Effector memory CD4-positive, alpha-beta T cell (primary cell): ENCODE measurements at places on chromosomes 4 and X.
A peak's percentile ranks its signal among the peaks of the same experiment; 100 is the strongest.

GRCh38 chr4:184347251-184348239 is 126.8 kb downstream of the IRF2 start:
- no peak for DNase-seq

- no peak for DNase-seq
These were observed 62.6 kb upstream of the CLNK start for GRCh38 chr4:10747186-10747585.

DNA sequence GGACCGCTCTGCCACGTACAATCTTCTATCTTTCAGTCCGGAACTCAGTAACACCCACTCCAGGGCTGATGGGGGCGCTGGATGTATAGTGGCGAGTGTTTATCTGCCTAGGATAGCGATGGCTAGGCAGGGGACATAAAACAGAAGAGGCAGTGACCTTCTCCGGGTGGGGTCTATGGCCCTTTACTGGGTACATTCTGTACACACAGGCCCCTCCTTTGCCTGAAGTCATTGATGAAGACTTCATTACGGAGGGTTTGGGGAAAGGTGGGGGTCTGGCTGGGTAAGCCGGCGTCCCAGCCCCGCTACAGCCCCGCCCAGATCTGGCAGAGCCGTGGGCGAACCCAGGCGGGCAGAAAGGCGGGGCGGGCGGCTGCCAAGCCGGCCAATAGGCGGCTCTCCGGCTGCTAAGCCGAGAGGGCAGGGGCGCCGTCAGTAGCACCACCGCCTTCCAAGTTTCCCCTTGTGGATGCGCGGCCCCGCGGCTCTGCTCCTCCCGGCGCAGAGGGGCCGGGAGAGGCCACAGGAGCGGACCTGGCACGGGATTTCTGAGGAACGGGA is at the start of gene CHST7:
CHST7 (plus strand) TSS at position 435 of the 561 bp plus-strand sequence. CDS start 167 bp downstream, outside the sequence.
- DNase-seq: peak; percentile 46

DNA sequence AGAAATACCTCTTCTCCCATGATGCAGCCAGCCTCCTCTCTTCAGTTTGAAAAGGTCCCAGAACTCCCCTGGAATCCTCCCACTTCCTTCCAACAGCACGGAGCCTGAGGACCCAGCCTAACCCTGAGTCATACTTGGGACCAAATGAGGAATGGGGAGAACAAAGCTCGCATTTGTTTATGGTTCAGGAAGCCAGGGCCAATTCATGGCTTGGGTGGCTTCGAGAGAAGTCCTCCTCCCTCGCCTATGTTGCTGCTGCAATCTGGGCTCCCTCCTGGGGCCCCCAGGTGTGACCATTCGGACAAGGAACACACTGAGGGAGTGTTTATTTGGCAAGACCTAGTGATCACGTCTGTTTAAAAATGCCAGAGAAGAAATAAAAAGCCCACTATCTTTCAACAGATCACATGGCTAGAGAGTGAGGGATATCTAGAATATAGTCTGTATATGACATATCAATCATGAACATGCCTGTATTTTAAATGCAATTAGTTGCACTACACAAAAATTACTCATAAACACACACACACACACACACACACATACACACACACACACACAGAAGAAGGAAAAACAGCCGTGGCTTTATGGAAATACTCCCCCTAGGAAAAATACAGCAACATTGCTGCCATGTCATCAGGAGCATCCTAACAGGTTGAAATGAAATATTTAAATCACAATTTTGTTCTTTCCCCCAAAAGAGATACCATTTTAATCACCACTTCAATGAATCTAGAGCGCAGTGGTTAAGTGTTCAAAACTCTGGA is 155.7 kb upstream of the MAP3K15 start:
- no peak for DNase-seq

GRCh38 chr4:110611968-110612447 is 10.9 kb downstream of the PITX2 start:
- DNase-seq: no peak

DNA sequence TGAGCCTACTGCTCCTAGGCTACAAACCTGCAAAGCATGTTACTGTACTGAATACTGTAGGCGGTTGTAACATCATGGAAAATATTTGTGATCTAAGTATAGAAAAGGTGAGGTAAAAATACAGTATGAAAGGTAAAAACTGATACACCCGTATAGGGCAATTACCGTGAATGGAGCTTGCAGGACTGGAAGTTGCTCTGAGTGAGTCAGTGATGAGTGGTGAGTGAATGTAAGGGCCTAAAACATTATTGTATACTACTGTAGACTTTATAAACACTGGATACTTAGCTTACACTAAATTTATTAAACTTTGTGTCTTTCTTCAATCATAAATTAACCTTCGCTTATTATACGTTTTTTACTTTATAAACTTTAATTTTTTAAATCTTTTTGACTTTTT is 3.7 kb downstream of the KIF4A start:
- DNase-seq: no peak

DNA sequence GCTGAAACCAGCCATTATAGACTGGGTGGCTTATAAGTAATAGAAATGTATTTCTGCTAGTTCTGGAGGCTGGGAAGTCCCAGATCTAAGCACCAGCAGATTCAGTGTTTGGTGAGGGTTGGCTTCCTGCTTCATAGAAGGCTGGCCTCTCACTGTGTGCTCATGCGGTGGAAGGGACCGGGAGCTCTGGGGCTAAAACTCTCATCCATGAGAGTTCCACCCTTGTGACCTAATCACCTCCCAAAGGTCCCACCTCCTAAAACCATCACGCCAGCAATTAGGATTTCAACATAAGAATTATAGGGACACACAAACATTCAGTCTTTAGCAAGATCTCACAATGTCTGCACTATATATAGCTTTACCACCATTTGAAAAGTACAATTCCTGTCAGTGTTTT is 215.2 kb downstream of the CBR4 start:
- no peak for DNase-seq

- no peak for DNase-seq
These were observed 27.4 kb upstream of the CAMK2D start for GRCh38 chr4:113788888-113789287.

- no peak for DNase-seq
These were observed 139.7 kb downstream of the INPP4B start for GRCh38 chr4:142706381-142706780.

DNA sequence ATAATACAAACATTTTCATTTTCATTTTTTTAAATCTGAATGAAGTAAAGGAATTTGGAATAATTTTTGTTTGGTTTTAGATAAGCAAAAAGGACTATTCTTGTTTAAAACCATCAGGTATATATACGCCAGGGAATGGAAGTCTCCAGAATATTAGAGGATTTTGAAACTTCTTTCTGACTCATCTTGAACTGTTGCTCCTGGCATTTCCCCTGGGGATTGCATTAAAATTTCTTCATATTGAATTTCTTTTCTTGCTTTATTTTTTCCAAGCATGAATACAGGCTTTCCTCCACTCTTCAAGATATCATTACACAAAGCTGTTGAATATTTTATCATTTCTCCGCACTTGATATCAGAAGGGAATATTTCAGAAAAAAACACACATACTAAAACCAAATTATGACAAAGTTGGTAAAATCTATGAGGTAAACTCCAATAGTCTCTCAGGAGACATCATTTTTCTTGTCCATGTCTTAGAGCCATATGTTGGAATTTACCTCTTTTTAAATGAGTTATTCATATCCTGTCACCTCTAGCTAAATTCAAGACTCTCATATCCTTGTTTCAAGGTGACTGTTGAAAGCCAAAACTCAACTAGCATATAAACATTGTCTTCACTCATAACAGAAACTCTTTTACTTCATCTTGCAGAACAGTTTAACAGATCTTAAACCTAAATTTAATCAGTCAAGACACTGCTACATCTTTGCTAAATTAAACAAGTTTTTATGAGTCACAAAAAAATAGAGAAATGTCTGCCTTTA is 20.7 kb upstream of the CSN1S1 start:
- DNase-seq: no peak

GRCh38 chrX:129736491-129736890 is 2.3 kb upstream of the XPNPEP2 start:
- DNase-seq: no peak

- peak; percentile 62 for DNase-seq
These were observed at the start of gene CCNB3 for GRCh38 chrX:50204364-50204899. TSS of gene CCNB3 (plus strand) at chrX:50204765. CDS start at chrX:50285164, 80,399 bp downstream.

DNA sequence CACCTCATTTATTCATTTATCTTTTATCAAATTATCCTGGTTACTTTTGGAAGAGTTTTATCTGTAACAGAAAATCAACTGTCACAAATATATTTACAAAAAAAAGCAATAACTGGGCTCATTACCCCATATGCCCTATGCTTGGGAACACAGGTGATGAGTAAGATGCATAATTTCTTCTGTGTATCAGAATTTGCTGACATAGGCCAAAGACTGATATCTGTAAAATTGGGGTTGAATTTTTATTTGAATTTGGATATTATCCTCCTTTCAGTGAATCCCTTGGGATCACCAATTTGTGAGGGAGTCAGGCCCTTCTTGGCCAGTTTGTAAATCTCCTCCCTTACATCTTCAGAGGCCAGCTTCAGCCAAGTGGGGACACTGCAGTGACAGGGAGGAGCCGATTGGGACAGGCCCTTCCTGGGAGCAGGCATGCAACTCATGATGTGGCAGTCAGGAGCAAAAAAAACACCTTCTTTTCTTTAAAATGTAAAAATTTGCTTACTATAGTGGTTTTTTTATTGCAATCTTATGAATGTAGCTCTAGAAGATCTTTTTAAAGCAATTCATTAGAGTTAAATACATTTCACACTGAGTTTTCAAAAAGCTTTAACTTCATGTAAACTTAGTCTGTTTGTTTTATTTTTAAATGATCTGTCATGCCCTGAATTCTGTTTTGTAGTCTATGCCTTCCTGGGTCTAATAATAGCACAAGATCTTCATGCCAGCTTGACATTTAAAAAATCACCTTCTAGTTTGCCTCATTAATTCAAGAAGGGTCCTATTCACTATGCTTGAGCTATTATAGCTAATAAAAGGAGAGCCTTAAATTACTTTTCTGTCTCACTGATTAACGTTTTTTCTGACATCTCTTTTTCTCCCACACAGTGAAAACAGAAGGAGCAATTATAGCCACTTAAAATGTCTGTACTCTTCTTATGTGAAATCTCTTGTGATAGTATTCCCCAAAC is 136.6 kb upstream of the SPRY1 start:
- no peak for DNase-seq

GRCh38 chrX:18725310-18725943 is 18.0 kb downstream of the PPEF1 start:
- no peak for DNase-seq

DNA sequence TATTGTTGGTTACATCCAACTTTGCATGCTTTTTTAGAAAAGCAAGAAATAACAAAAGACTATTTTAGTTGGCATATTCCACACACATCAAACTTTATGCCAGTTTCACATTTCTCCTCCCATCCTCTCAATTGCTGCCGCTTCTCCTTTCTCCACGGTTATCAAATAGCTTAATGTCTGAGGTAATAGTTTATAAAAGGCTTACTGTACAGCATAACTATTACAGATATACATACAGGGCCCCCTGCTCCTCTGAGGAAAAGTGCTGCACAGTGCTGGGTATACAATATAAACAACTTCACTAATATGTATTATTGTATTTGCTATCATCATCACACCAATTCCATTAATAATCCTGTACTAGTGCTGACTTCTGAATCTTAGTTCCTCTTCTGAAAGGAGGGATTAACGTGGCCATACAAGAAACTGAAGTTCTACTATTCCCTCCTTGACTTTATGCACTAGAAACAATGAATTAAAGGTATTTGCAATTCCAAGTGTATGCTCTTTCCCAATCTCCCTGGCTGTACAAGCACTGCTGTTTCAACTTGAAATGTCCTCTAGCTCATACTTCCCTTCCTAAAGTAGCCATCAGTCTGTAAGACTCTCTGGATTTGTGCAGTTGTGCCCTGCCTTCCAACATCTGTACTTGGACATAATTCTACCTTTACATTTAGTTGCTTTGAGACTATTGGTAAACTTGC is 2.5 kb downstream of the CCNI start:
- DNase-seq: no peak

GRCh38 chr4:3009422-3009821 is 46.1 kb downstream of the GRK4 start:
- DNase-seq: no peak

- no peak for DNase-seq
These were observed 87.4 kb downstream of the ZXDA start for GRCh38 chrX:57822818-57823217.

DNA sequence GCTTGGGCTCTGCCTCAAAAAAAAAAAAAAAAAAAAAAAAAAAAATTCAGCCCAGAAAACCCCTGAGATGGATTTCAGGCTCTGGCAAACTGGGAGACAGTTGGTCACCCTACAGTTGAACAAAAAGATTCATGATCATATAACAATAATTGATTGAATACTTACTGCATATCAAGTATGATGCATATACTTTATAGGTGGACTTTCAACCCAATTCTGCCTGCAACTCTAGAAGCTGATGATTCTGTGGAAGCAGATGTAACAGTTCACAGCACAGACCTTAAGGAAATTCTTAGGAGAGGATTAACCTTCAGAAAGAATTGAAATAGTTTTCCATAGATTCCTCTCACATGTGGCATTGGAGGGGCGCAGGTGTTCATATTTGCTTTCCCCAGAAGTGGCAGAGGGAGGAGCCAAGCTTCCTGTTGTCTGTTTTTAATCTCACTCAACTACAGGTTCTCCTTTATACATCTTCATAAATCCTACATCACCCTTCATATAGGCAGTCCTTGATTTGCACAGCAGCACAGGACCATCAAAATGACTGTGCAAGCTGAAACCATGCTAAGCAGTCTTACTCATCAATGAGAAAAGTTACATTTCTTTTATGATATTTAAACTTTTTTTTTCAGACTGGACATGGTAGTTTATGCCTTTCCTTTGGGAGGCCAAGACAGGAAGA is 149.4 kb upstream of the KLF3 start:
- DNase-seq: no peak

DNA sequence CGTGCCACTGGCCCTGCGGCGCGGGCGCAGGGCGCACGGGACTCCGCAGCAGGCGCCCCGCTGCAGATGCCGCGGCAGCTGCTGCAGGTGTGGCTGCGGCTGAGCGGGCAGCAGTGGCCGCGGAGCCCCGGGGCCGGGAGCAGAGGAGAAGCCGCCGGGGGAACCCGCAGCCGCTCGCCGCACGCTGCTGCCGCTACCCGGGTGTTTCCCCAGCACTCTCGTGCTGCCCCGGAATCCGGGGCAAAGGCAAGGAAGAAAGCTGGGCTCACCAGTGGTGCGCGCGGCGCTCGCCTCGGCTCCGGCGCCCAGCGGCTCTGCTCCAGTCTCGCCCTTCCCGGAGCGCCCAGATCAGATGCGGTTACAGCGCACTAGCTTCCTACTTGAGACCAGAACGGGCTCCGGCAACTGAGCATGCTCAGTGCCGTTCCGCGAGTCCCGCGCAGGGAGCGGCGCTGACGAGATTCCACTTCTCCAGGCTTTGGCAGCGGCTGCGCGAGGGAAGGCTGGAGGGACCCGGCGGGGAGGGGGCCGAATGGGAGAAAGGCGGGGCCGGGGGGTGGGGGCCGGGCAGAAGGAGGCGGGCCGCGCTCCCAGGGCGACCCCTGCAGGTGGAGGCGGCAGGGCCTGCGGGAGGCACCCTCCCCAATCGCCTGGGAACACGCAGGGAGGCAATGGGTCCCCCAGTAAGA is at the start of gene APBB2:
APBB2 (minus strand) TSS at position 407 of the 689 bp plus-strand sequence. CDS start 181,288 bp downstream, outside the sequence.
- no peak for DNase-seq

DNA sequence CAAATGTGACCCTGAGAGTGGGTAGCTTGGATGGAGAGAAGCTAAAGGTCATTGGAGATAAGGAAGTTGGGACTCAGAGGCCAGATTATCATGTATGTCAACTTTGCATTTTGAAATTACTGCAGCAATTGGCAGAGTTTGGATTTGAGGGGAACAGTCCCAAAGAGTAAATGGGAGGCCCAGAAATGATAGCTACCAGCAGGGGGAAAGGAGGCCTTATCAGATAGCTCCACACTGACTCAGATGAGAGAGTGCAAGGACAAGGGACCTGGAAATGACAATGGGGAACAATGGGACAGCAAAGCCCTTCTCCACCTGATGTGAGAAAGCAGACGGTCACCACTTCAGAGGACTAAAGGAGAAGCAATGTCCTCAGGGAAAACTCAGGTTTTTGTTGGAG is 201.5 kb upstream of the JADE1 start:
- DNase-seq: no peak
